ENCODE measurements at places on chromosomes 7 and 10. TPM values are rescaled to one million over a fixed set of nuclear protein-coding genes. Genes with fewer than 3 reads are reported as not detected.

DNA sequence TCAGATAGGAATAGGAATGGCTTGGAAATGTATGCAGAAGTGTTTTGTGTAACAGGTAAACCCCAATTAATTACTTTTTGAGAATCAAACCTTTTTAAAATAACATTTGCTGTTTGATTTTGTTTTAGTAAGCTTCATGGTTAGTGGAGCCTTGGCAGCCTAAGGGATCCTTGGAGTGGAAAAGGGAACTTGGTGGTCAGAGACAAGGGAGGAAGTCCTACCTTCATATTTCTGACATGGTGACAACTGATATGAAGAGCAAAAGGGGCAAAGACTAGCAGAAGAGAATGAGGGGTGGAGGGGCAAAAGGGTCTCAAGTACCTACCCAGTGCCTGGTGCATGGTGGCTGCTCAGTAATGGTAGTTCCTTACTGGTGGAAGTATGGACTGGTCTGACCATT lies 32.3 kb downstream of the AHCYL2 start:
- DNase-seq = no peak

- DNase-seq = no peak
These were observed 4.6 kb upstream of the MDFIC start for GRCh38 chr7:114917211-114917839.

Gene GRB10
- total RNA-seq = not detected

Gene KLLN
- not detected for total RNA-seq

Gene HOXA10
- 23.0 TPM for total RNA-seq

Gene ITPRID1
- total RNA-seq = not detected

Gene HMX2
- not detected for total RNA-seq
